ENCODE measurements at places on chromosomes 2 and 18.

DNA sequence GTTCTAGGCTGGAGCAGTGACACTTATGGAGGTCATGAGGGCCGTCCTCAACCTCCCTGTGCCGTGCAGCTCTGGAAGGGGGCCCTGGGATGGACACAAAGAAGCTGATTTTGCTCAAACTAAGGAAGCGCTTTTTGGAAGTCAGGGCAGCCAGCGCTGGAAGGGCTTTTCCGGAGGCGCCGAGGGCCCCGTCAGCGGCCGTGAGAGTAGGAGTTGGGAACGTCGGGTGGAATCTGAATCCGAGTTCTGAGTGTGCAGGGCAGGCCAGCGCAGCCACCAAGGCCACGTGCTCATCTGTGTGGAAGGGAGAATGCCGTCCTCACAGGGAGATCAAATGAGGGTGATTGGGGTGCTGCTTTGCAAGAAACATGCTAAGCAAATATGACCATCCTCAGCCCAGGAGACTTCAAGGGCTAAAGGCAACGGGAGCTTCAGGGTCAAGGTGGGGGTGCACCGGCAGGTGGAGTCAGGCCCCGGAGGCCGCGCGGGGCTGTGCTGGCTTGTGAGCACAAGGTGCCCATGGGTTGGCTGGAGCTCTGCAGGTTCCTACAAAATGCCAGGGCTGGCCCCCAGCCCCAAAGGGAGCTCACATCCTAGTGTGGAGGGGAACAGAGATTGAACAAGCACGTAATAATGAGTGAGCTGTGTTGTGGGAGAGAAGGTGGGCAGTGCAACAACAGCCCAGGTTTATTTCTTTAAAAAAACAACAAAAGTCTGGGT, 70.4 kb upstream of the HPCAL1 start:
- no peak for DNase-seq

- DNase-seq: no peak
Measured at GRCh38 chr18:22913861-22914260, 19.3 kb upstream of the RBBP8 start.

DNA sequence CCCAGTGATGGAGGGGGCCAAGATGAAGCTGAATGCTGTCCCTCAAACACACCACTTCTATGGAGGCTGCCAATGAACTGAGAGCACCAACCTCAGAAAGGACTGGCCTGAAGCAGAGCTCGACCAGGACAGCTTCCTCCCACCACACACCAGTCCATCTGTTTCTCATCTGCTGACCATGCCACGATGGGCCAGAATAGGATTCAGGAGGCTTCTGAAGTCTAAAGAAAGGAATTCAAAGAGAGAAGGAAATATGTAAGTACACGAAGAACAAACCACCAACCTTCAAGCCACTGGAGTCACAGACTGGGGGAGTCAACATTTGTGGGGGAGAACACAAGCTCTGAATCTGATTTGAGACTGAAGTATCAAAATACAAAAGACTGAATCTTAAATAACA, 157.6 kb upstream of the CCDC68 start:
- no peak for DNase-seq

DNA sequence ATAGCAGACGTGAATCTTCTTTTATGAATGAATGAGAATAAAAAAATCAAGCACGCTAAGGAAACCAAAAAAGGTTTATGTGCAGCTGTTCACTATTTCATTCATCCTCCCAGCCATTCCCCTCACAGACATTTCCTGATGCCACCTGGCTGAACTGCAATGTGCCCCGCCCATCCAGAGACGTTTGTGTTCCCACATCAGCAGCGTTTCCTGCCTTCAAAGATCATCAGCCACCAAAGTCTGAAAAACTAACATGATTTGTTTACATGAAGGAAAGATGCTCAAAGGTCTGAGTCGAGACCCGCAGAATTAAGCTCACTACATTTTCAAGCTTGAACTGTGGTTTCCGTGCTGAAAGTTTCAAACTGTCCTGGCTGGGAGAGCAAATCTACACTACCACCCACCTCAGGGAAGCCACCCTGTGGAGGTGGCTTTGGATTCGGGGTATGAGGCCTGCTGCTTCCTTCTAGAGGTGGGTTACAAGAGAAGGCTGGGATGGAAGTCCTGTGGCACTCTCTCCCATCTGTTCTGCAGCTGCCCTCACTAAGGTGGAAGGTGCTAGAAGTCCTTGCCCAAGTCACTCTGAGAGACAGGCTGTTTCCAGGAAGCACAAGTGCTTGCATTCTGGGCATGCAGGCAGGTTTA, 201.3 kb upstream of the OSR1 start:
- DNase-seq: no peak

DNA sequence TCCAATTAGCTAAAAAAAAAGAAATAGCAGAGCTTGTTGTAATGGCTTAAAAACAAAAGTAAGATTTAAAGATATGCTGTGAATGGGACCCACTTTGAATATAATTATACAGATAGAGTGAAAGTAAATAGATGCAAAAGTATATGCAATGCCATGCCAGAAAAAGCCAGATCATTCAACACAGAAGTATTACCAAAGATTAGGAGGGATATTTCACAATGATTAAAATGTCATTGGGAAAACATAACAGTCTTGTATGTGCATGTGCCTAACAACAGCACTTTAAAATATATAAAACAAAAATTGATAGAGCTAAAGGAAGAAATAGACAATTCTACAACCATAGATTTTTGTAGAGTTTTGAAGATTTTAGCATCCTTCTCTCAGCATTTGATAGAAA, 19.9 kb upstream of the SIGLEC15 start:
- DNase-seq: no peak

GRCh38 chr2:241114836-241115235, 12.7 kb upstream of the MTERF4 start:
- DNase-seq: no peak

- no peak for DNase-seq
Measured at GRCh38 chr2:157698430-157698829, 69.8 kb upstream of the ACVR1C start.

DNA sequence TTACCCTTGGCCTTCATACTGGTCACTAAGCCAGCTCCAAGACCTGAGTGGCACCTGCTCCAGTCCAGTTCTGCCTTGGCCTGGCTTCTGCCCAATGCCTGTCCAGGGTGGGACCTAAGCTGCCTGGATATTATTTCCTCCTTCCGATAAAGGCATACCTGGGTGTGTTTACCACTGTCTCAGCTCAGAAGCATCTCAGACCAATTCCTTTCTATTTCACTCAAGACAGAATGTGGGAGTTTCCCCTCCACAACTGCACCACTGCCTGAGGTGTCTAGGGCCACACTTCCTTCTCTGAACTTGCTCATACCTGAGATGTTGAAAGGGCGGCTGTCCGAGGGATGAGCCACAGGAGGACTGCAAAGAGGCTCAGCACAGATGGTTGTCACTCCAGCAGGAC, 18.4 kb upstream of the CAB39 start:
- DNase-seq: no peak

- no peak for DNase-seq
Measured at GRCh38 chr2:152573168-152573567, 144.1 kb downstream of the PRPF40A start.

- no peak for DNase-seq
Measured at GRCh38 chr18:3016585-3017297, 3.8 kb upstream of the LPIN2 start.

DNA sequence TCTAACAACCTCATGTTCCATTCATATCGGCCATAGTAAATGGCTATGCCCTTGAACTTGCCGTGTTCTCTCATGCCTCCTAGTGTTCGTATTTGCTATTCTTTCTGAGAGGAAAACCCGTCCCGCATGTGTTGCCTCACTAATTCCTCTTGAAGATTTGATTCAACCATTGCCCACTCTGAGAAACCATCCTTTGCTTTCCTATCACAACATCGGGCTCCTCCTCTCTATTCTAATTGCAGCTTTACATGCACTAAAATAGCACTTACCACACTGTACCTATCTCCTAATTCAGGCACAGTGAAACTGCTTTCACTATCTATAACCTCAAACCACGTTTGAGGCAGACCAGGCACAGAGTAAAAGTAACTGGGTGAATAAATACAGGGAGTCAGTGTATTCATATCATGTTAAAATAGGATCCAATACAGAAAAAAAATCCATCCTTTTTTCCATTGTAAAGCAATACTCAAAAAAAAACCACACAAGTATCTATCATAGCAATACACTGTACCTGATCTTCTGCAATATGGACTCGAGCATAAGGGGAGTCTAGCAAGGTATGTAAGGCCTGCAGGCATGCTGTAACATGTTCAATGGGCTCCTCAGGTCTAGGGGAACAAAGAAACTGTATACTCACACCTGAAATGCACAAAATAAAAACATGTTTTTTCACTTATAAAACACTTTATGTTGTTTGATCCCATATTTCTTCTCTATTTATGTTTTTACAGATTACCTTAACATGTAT, 39.0 kb upstream of the STRN start:
- DNase-seq: no peak

GRCh38 chr2:61962095-61962984, 56.9 kb downstream of the COMMD1 start:
- DNase-seq: no peak

DNA sequence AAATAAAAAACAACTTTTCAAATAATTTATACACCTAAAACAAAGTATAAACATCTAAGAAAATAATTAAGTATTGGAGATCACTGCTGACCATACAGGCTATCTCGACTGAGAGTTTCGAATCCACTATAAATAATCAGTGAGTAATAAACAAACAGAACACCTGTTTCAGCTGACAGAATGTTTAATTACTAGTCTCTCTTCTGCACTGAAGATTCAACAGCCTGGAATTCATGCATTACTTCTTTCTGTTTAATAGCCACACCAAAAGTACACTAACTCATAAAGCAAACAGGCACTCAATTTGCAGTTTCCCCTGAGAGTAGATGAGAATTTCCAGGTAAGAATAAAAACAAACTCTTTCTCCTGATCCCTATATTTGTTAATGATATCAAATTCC, 138.5 kb downstream of the RBMS1 start:
- DNase-seq: no peak

GRCh38 chr2:44086629-44087028, 82.0 kb upstream of the PPM1B start:
- no peak for DNase-seq

GRCh38 chr2:1572638-1573037, 159.4 kb downstream of the TPO start:
- DNase-seq: no peak

GRCh38 chr2:69087912-69088240, 74.9 kb downstream of the ANTXR1 start:
- no peak for DNase-seq

DNA sequence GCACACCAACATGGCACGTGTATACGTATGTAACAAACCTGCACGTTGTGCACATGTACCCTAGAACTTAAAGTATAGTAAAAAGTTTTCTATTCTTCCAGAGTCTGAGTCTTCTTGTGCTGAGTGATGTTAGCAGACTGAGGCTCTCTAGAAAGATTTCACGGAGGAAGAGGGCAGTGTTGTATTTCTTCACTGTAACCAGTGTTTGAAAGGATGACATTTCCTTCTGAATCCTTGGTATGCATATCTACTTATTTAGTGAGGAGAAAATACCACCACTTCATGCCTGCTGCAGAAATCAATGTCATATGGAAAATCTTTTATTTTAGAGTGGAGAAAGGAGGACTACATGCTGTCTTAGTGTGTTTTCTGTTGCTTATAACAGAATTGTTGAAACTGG, 357.1 kb downstream of the CCDC85A start:
- DNase-seq: no peak

GRCh38 chr18:61749546-61749945, 143.3 kb downstream of the RNF152 start:
- no peak for DNase-seq

DNA sequence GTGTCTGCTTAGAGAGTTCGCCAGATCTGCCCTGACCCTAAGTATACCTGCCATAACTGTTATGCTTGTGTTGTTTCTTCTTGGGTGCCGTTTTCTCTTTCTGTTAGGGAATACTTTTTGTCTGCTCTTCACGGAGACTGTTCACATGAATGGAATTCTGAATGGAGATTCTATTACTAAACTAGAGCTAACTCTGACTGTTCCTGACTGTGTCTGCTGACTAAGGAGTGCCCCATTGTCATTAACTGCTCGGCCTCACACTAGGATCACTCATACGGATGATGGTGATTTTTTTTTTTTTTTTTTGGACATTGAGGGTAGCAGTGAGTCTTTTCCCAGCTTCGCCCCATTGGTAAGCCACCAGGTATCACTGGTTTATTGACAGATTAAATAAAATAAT, 104.8 kb upstream of the SLC8A1 start:
- no peak for DNase-seq

DNA sequence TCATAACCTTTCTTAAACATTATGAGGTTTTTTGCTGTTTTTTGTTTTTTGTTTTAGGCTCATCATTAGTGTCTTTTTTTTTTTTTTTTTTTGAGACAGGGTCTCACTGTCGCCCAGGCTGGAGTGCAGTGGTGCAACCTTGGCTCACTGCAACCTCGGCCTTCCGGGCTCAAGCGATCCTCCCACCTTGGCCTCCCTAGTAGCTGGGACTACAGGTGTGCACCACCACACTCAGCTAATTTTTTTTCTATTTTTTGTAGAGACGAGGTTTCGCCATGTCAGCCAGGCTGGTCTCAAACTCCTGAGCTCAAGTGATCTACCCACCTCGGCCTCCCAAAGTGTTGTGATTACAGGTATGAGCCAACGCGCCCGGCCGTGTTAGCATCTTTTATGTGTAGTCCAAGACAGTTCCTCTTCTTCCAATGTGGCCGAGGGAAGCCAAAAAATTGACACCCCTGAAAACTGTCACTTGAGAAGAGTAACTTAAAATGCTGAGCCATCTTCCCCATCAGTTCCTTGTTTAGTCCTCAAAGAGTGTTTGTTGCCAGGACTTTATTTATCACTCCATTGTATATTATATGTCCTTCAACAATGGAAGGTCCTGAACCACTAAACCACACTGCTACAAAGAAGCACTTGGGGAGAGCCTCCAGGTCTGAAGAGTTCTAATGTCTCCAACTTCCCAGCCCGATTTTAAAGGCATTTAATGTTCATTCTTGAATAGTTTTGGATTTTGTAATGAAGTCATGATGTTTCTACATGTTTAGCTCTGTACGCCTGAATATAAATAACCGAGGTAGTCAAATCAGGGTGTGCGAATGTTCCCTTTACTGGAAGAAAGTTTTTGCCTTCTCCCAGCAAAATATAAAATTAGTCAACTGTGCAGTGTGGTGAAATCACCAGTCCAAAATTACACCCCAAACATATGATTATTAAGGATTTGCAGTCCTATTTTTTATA, 26.4 kb downstream of the ZNF516 start:
- no peak for DNase-seq

- DNase-seq: no peak
Measured at GRCh38 chr2:191927319-191927867, 80.5 kb upstream of the CAVIN2 start.

- no peak for DNase-seq
Measured at GRCh38 chr2:152557273-152557888, 159.9 kb downstream of the PRPF40A start.

DNA sequence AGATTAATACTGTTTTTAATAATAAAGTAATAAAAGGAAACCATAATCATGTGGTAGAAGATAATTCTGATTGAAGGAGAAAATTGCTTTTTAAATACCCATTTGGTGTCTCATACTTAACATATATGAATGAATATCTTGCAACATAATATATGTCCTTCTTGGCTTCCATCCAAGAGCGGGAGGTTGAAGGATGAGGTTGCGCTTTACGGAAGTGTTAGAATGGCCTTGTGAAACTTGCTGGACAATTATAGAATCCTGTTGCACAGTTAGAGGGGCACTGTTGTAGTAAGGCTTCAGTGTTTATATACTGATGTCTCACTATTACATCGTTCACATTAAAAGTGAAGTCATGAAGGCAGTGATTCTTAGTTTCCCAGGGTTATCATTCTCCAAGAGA, 9.4 kb downstream of the INSIG2 start:
- DNase-seq: no peak

- DNase-seq: no peak
Measured at GRCh38 chr2:166057370-166058164, 70.3 kb downstream of the SCN1A start.

GRCh38 chr2:178477443-178478129, 814 bp downstream of the FKBP7 start:
- DNase-seq: no peak

Measured in cortex of kidney (tissue), 1 donor.